ENCODE measurements at places on chromosomes 2 and 18.

DNA sequence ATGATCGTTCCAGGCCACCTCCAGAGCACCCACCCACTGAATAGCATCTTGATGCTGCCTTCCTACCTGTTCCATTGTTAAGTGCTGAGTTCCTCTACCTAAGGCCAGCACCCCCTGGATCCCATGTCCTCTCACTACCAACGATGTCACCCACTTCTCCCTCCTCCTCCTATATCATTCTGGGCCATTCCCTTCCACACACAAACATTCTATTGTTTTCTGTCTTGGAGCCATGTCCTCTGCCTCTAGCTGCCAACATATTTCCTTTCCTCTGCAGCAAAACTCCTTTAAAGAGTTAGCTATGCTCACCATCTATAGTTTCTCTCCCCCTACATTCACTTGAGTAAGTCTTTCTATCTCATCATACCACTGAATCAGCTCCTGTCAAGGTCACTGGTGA, 64.0 kb upstream of the ACKR3 start:
- no peak for DNase-seq

DNA sequence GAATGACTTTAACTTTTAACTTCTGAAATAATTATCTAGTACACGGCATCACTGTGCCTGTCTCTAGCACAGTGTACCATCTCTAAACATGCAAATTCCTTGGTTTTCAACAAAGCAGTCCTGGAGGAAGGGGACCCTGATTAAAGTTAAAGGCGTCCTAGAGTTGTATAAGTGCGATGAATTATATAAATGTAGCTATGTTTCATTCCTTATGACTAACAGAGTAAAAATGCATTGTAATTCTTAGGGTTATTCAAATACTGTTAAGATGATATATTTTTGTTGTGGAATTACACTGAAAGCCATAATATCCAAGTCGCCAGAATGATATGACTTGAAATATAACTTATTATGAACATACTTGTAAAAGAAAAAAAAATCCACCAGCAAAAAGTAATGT, 544.9 kb upstream of the LINC00305 start:
- DNase-seq, result no peak

DNA sequence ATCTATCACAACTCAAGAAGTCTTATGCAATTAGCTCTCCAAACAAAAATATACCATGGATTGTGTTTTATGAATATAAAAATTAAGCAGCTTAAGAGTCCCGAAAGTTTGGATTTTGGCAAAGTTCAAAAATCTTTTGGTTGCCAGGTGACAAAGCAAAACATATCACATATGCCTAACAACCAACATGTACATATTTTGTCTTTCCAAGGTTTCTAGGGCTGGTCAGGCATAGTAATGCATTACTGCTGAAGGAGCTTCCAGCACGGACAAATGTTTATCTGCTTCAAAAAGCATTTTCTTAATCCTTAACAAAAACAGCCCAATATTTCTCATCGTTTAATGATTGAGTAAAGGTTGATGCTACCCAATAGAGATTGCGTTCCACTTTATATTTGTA, 1327.1 kb upstream of the ZEB2 start:
- no peak for DNase-seq

- no peak for DNase-seq
These were observed 383.3 kb downstream of the MTX2 start for GRCh38 chr2:176652300-176653182.

GRCh38 chr2:241561832-241562231, 3.3 kb downstream of the BOK start:
- no peak for DNase-seq

- DNase-seq, result no peak
These were observed 33.4 kb downstream of the WDR43 start for GRCh38 chr2:28927878-28928277.

GRCh38 chr2:76445880-76446279, 735.2 kb upstream of the GCFC2 start:
- DNase-seq, result no peak

DNA sequence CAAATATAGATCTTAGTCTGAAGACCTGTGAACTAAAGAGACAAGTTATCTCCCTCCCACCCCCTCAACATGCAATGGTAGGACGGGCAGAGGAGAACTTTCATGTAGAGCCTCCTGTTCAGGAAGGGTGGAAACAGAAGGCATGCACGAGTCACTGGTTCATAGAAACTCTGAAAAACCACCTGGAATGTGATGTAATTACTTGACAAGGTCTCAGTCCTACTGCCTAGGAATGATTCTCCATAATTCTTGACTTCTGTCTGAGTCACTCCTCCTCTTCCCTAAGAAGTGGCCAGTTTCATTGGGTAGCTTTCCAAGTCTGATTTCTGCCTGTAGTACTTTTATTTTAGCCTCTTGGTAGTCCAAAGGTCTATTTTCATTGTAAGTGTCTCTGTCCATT, 277.3 kb downstream of the PTPRM start:
- no peak for DNase-seq

GRCh38 chr2:76870581-76870980, 651.6 kb downstream of the LRRTM4 start:
- no peak for DNase-seq

- no peak for DNase-seq
These were observed 139.8 kb upstream of the HNMT start for GRCh38 chr2:137824501-137824900.

DNA sequence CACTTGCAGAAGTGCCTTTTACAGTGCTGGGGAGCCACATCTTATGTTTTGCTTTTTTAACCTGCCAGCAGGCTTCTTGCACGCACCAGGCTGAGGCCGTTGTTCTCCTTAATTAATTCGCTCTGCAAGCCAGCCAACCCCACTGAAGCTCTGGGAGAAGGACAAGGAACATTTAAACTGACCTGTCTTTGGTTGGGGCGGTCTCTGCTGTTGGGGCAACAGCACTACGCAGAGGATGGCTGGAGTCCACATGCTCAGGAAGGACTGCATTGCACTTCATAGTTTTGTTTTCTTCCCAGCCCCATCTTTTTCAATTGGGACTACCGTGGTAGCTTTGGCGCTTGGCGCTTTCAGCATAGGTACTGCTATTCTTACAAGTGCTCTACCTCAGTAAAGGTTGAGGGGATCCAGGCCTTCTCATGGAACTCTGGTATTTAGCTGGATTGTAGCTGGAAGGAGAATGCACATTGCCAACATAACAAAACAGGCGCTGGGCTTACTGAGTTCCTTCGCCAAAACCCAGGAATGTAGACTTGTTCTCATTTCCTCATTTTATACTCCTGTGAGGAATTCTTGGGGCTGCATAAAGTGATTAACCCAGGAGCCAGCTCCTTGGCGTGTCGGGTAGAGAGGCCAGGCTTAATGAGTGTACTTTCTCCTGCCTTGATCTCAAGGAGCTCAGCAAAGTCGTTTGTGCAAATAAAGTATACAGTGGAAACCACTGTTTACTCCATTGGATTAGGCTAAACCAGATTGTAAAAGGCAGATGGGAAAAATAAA, 146.2 kb downstream of the PRKCE start:
- no peak for DNase-seq

GRCh38 chr2:18084376-18084775, 205.9 kb downstream of the KCNS3 start:
- DNase-seq, result no peak

GRCh38 chr18:79625195-79625923, 54.2 kb upstream of the CTDP1 start:
- DNase-seq, result no peak

GRCh38 chr2:208064220-208064961, 39.1 kb upstream of the PLEKHM3 start:
- no peak for DNase-seq

DNA sequence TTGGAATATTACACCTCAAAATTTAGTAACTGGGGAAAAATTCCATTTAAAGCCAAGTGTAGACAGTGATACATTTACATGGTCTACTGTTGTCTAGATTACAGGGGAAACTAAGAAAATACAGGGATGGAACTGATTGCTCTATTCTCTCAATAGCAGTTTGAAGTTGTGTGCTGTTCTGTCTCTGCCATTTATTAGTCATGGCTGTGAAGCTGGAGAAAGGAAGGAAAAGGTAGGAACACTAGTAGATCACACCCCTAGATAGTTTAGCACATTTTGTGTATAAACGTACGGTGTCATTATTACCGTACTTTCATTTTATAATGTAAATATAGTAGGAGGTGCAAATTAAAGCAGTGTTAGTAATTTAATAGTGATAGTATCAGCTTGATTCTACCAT, 170.5 kb downstream of the PHLPP1 start:
- DNase-seq, result no peak

GRCh38 chr2:186704897-186705296, 11.0 kb downstream of the FAM171B start:
- no peak for DNase-seq

DNA sequence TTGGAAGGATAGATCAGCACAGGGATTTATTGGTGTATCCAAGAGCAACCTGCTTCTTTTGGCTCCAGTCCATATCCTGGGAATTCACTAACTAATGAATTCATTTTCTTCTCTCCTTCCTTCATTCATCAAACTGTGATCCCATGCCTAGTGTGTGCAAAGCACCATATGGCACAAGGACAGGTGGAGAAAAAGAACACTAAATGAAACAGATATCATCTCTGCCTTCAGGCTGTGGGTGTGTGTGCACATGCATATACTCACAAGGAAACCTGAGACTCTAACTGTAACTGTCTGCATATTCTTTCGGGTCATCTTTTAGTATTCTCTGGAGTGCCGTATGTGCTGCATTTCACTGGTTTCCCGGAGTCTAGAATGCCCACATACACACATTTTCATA, 20.2 kb downstream of the TNP1 start:
- no peak for DNase-seq

GRCh38 chr2:232341739-232342126, 36.8 kb upstream of the ALPP start:
- DNase-seq, result no peak

DNA sequence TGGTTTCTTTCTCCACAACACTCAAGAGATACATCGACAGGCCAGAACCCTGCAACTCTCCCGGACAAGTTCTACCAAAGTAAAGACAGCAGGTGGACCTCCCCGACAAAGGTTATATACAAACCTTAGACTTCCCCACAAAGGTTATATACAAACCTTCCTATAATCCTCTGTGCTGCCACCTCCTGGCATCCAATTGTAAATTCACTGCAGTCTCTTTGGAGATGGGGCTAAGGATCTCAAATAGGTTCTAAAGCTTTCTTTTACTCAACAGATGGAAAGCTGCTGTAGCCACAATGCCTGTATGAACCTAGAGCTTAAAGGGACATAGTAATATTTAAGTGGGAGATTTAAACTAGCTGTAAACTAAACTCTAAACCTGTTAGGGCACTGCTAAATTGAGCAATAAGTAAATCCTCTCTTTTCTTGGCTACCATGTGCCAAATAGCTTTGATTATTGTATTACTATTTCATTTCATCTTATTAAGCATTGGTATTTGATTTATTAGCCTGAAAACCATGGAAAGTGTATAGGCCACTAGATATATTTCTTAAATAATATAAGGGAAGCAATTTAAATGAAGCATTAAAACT, 9.8 kb upstream of the MREG start:
- no peak for DNase-seq

- no peak for DNase-seq
These were observed 371.9 kb upstream of the VRK2 start for GRCh38 chr2:57674743-57675142.

GRCh38 chr18:31659576-31660177, 24.7 kb downstream of the B4GALT6 start:
- DNase-seq, result no peak

All from activated T-helper 1 cell treated with Interleukin-2 at 50 U/mL for 16 hours (primary cell).